HFFc6 (cell line): ENCODE measurements at places on chromosomes 13 and 19. TPM values are rescaled to one million over a fixed set of nuclear protein-coding genes. Genes with fewer than 3 reads are reported as not detected.

DNA sequence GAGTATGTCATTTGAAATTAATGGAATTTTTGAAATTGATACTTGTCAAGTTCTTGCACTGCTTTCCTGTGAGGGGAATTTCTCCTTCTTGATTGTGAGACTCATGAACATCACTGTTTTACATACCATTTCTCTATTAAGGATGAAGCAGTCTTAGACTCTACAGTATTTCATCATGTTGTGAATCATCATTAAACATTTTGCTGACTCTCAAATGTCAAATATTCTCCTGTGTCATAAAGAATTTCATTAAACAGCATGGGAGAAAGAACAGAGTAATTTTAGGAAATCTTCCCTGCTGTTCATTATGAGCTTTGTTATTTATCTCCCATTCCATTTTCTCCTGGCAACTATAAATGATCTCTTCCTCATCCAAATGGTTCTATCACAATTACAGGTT, 729.0 kb downstream of the PCDH9 start:
- DNase-seq = no peak

DNA sequence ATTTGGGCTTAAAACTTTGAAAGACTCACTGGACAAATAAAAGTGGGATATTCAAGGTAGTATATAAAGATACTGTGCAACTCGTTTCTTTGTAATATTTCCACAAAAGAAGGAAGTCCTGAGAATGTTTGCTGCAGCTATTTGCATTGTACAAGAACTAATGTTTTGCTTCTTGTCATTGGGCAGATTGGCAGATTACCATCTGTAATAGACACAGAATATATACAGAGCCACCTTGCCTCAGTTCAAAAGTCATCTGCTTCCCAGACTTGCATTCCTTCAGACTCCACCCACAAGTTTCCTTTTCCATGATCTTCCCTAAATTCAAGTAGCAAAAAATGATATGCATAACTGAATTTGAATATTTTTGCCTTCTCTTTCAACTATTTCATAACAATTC, 145.1 kb downstream of the EFNB2 start:
- DNase-seq = no peak

- no peak for DNase-seq
Measured at GRCh38 chr13:34428911-34429310, 513.2 kb upstream of the NBEA start.

NANOS3 gene
- 0.77 to 1.3 TPM (median 1.2 TPM) in 3 replicates for total RNA-seq

DNA sequence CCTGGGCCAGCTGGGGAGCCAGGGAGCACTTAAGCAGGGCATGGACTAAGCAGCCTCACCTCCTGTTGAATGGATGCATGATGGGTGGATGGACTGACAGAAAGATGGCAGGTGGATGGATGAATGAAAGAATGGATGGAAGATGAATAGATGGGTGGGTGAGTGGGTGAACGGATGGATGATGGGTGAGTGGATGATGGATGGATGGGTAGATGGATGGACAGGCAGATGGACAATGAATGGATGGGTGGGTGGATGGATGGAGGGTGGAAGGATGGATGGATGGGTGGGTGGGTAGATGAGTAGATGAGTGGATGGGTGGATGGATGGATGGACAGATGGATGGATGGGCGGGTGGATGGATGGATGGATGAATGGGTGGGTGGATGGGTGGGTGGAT, 18.7 kb downstream of the SHC2 start:
- DNase-seq = no peak

MAB21L1 gene
- 40.1 and 45.0 TPM in 2 replicates for total RNA-seq

- no peak for DNase-seq
Measured at GRCh38 chr13:113818700-113819295, 45.1 kb downstream of the GAS6 start.

- peak; percentile 67 for DNase-seq
Measured at GRCh38 chr19:5031231-5032100, 62.6 kb downstream of the KDM4B start.

ARRDC5 gene
- total RNA-seq = not detected in 3 replicates

SCGB2B2 gene
- 0.13 TPM in 1 of 3 replicates, not detected in the others for total RNA-seq

- DNase-seq = no peak
Measured at GRCh38 chr19:2150794-2151338, 500 bp downstream of the AP3D1 start.

FCGBP gene
- total RNA-seq = 0.13 to 0.54 TPM (median 0.26 TPM) in 3 replicates

DNA sequence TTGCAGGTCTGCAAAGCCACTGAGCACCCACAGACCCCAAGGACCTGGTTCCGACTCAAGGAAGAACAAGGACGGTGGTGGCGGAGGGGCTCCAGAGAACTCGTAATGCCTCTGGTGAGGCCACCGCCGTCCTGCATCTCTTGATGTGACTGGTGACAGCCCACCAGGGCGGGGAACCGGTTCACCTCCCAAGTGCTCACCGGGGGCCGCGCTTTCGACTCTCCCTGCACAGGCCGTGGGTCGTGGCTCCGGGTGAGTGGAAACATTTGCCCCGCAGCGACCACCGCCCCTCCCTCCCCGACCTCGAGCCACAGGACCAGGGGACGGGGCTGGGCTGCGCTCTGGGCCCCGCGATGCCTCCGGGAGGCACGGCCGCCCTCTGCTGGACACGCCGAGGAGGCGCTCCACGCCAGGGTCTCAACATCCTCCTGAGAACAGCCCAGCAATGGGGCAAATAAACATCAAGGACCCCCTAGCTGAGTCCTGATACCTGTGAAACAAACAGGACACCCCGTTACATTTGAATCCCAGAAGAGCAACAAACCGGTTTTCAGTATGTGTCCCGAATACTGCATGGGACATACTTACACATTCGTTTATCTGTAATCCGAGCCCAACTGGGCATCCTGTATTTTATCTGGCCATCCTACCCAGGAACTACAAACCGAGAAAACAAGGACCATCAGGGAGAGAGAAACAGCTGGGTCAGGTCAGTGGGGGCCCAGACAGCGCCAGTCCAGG, 3.9 kb upstream of the PLPP2 start:
- no peak for DNase-seq

- no peak for DNase-seq
Measured at GRCh38 chr13:108154421-108154858, 60.9 kb downstream of the LIG4 start.

- peak; percentile 15 for DNase-seq
Measured at GRCh38 chr13:28012383-28012782, 23.9 kb upstream of the URAD start.

TJP3 gene
- not detected in 3 replicates for total RNA-seq

- no peak for DNase-seq
Measured at GRCh38 chr19:2809387-2810140, 10.1 kb upstream of the ZNF554 start.

DNA sequence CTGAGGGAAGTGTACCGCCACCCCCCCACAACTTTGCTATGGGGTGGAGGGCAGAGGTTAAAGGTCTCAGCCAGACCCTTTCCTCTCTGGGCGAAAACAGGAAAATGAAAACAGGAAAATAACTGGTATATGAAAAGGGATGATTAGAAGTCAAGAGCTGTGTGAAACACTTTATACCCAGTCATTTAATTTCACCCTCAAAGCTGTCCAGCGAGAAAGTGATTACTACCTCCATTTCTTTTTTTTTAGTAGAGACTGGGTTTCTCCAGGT, 575 bp upstream of the PHLDB3 start:
- no peak for DNase-seq

DNA sequence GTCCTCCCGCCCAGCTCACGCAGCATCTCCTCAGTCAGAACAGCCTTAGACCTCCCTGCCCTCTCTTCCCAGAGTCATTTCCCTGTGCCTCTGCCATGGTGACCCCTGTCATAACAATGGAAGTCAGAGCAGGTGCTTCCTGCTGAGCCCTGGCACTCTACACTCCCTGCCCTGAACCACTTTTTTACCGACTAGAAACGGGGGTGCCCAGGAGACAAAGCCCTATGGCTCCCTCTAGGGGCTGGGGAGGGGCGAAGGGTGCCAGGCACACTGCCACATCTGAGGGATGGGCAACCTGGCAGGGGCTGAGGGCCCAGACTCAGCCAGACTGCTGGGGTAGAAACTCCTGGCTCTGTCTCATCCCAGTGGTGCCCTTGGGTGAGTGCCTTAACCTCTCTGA, 16.4 kb downstream of the ZNF574 start:
- no peak for DNase-seq

GRCh38 chr19:54201172-54201701, 579 bp downstream of the RPS9 start:
- no peak for DNase-seq

DNA sequence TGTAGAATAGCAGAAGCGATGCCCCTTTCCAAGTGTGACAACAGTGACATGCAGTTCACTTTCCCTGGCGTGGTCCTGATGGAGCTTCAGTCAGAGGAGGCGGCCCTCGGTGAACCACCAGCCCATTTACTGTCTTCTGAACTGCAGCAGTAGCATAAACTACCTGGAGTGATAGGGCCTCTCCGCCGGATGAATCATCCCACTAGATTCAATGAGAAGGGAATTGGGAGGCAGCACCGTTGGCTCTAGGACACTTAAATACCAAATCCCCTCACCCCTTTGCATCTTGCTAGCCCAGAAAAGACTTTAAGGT, 112.8 kb upstream of the GPR12 start:
- no peak for DNase-seq

DNA sequence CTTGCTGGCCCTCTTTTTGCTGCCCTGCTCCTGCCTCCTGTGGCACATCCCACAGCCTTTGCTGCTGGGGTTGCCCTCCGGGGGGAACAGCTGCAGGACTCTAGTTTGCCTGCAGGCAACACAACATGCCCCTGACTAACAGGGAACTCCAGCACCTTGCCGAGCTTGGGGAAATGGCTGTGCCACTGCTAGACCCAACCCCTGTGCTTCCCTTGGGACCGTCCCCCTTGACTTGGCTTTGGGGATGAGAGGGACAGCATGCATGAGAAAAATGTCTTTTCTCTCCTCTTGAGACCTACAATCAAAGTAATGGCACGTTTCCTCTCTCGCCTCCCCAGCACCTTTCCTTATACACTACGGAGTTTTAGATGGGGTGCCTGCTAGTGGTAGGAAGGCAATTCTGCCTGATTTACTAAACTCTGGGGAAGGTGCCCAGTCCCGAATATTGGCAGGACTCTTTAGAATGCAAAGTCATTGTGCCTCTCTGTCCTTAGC, 12.4 kb upstream of the VWA8 start:
- DNase-seq = no peak

SMIM24 gene
- total RNA-seq = not detected in 3 replicates

DNA sequence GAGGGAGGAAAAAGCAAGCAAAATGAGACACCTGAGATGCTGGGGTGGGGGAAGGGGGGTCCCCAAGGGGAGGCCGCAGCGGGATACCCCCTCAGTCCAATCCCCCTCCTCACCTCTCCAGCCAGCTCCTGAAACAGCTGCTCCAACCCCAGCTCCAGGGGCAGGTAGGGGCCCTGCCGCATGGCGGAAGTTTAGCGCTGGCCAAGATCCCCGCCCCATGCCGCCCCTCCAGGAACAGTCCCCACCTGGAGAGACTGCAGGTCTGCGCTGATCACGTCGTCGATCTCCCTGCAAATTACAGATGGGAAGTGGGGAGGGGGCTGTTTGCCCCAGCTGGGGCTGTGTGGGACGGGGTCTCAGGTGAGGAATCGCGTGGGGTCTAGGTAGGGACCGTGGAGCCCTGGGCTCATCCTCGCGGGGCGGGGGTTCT, 9.0 kb downstream of the CAPN12 start:
- DNase-seq = no peak

DNA sequence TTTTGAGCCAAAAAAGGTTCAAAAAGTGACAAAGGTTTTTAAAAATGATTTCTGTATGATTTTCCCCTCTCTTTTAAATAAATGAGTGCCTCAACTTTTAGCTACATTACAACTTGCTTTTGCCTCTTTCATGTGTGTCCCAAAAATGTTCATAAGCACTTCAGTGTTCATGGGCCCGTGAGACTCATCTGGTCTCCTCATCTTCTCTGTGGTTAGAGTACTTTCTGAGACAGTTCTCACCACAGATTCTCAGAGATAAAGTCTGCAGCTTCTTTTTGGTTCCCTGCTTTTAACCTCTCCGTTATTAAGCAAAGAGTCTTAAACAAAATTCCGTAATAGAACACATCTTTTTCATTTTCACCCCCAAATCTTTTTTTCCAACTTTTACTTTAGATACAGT, 156.9 kb downstream of the DLEU7 start:
- DNase-seq = no peak

DNA sequence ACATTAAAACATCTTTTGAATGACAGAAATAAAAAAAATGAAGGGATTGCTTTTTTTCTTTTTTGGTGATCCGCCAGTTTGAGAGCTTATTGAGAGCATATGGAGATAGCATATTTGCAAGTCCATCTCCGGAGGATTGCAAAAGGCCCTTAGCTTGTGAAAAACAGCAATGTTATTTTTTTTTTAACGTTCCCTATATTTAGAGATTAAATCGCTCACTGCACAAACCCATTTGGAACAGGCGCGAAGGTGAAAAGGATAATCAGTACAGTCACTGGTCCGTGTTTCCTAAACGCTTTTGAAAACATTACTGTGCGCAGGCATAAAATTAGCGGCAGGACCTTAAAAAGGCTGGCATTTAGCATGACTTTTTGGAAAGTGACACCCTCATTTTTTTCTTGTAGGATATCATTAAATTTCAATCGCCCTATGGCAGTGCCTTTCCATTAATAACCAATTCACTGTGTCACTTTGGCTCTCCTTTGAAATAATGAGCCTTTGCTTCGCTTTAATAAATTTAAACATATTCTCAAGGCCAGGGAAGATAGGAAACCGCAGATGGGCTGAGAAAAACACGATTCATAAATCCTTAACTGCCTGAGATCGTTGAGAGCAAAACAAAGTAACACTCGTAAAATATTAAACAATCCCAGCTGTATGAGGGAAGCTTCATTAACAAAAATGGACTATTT, 342.2 kb downstream of the DACH1 start:
- DNase-seq = no peak

DNA sequence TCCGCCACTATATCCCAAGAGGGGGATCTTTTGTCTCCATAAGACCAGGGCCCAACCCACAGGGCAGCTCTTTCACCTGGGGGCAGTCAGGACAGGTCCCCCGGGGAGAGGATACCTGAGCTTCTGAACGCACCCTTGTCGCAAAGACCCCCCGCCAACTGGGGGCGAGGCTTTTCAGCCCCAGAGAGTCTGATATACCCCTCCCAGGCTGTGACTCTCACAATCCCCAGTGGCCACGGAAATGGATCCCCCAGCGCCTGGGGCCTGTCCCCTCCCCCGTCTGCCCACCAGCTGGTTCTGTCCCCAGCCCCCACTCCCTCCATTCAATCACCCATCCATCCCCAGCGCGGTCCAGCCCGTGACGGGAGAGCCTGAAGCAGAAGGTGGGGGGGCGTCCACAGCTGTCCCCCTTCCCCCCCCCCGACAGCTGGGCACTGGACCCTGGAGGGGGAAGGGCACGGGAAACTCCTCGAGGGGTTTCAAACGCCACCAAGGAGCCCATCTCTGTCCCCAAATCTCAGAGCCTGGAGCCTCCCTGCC, 823 bp downstream of the DOCK6 start:
- DNase-seq = no peak

GRCh38 chr19:44767295-44768180, 10.2 kb upstream of the CBLC start:
- DNase-seq = no peak
